Left renal pelvis (tissue), 4 donors: ENCODE measurements at places on chromosomes 16 and 17.

DNA sequence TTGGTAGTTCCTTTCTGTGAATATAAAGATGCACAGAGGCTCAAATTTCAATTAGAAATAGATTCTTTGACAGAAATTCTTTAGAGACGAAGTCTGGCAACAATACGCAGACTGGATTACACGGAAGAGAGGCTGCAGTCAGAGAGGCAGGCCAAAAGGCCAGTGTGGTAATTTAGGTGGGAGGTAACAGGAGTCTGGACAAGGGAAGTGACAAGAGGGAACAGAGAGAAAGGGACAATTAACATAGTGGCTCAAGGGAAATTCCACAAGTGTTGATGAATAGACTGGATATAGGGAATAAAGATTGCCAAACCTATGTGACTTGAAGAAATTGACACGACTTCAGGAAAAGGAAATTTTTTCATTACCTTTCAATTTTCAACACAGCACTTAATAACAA is 54.6 kb downstream of the STX8 start:
- DNase-seq, result no peak

DNA sequence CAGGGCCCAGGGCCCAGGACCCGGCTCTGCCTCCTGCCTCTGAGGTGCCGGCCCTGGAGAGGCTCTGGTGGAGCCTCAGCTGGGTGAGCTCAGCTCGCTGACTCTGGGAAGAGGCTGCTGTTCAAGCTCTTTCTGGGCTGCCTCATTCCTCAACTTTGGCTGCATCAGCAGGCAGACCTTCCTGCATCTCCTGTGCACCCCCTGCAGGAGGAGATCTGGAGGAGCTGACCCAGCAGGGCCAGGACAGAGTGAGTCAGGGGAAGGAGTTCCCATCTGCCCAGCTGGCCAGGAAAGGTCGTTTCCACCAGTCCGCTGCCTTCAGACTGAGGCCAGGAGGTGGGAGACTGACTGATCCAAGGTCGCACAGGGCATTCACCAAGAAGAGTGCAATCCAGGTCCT is 10.7 kb downstream of the CRHR1 start:
- DNase-seq, result no peak

GRCh38 chr17:55683550-55684315 is 38.9 kb downstream of the TMEM100 start:
- DNase-seq, result no peak

DNA sequence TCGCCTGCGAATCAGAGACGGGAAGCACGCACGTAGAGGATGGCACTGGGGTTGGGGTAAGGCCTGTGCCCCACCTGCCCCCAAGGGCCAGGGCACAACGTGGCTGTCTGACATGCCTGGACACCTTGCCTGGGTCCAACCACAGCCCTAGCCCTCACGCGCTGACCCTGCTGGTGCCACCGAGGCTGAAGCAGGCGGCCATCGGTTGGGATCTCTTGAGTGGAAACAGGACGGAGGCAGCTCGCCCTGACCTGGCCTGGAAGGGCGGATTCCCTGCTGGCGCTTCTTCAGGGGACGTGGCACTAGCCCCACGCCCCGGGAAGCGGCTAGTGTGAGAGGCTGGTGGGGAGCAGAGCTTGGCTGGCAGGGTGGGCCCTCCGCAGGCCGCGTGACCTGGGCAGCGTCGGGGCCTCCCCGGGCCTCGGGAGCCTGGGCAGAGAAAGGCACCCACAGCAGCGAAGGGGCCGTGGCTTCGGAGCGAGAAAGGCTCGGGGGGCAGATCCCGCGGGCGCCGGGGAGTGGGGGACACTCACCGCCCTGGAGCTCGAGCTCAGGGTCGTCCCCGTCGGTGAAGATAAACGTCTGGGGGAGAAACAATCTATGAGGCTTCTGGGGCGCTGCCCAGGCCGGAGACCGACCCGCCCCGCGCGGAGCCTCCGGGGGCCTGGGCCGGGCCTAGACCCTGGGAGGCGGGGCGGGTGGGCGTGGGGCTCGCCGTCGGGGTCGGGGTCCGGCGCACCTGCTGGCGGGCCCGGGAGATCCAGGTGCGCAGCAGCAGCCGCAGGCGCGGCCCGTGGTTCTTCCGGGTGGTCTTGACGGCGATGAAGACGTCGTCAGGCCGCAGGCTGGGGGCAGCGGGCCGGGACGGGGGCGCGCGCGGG is 610 bp downstream of the RFNG start:
- no peak for DNase-seq

- no peak for DNase-seq
Measured at GRCh38 chr16:86129541-86129940, 230.6 kb downstream of the IRF8 start.

GRCh38 chr16:89446136-89446974 is 44.0 kb downstream of the ANKRD11 start:
- no peak for DNase-seq

DNA sequence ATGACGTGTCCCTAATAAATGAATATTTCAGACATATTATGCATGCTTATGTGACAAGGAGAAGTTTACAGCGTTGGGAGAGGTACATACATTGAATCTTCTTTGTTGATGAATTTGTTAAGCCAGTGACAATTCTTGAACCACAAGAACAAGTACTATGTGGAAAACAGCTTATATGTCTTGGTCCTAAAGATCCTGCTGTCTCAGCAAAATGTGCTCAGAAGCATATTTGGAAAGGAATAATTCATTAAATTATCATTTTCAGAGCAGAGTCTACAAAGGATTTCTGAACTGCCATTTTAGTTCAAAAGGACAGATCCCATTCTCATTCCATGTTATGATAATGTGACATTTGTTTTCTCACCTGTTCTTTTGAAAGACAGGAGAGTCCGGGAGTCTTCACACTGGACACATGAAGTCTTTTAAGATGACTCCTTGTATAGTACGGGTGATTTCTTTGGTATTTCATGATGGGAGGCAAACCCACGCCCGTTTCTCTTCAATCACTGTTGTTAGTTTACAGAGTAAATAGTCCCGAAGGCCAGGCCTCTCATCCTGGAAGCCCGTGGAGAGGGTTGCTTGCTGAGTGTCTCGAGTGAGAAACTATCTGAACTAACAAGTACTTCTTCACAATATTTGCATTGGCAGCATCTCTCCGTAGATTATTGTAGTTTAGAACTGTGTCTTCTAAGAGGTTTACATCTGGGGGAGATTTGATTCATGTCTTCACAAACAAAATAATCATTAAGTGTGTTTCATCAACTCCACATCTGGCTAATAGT is 26.7 kb downstream of the VPS35L start:
- DNase-seq, result no peak

GRCh38 chr16:66553223-66553622 is 847 bp downstream of the CKLF start:
- DNase-seq, result no peak

DNA sequence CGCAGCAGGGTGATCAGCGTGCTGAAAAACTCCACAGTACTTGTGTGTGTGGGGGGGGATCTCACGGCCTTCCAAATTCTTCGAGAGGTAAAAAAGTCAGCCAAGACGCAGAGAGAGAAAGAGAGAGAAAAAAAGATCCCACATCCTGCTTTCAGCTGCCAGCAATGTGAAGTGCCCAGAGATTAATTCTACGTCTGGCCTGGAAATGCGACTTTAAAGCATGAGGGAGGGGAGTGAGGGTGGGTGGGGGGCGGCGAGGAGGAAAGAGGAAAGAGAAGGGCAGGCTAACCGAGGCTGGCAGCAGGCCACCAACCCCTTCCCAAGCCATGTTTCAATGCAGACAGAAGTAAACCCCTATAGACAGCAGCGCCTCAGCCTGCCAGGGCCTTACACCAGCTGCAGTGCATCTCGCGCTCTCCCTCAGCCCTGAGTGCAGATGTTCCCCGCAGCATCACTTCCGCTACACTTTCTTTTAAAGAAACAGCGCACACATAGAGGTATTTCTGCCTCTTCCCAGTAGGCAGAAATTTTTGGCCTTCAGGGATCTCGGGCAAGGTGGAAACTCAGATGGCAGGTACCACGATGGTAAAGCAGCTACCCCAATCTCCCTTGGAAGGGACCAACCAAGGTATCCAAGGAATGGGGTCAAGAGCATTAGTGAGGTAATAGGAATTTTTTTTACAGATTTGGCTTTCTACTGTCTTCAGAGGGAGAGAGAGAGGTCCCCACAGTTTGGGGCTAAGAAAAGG is 87.8 kb downstream of the SMG6 start:
- DNase-seq, result peak; percentile 70

DNA sequence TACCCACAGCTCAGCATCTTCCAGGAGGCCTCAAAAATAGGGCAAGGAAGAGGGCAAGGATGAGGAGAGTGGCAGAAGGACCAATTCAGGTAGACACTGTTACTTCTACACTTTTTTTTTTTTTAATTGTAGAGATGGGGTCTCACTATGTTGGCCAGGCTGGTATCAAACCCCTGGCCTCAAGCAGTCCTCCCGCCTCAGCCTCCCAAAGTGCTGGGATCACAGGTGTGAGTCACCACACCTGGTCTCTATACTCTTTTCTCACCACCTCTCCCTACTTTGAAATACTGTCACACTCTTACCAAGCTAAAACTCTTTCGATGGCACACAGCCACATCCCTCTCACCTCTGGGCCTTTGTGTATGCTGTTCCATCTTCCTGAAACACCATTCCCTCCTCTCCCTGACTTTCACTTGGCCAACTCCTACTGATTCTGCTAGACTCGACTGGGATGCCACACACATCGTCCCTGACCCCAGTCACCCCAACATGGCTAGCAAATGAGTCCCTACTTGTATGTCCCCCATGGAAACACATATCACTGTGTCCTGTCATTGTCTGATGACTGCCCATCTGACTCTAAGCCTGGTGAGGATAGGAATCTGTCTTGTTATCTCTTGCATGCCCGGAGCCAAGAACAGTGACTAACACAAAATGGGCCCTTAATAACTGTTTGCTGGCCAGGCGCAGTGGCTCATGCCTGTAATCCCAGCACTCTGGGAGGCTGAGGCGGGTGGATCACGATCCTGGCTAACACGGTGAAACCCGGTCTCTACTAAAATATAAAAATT is 7.2 kb upstream of the SLC43A2 start:
- no peak for DNase-seq

DNA sequence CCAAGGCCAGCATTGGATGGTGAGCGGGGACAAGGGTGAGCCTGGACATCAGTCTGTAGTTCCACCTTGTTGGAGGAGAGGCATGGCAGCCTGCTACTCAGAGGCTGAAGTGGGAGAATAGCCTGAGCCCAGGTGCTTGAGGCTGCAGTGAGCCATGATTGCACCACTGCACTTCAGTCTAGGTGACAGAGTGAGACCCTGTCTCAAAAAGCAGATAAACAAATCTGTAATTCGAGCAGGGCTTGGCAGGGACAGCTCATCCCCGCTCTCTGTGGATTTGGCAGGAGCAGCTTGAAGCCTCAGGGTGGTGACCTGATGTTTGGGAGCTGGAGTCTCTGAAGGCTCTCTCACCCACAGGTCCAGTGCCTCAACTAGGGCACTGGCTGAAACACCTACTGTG is 38.6 kb upstream of the ZCCHC14 start:
- no peak for DNase-seq

DNA sequence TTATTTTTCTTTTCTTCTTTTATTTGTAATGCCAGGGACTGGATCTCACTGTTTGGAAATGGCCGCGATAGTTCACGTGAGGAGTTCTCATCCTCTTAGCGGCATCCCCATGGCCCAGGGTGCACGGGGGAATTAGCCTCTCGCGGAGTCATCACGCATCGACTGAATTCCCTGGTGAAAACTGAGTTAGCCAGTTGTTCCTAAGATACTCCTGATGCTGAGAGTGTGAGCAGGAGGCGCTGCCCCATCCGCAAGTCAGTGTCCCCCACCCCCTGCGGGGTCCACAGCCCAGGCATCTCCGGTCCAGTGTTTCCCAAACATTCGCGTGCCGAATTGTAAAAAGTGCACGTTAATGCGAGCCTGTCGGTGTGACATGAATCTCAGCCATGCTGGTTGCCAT is 277.2 kb downstream of the CPPED1 start:
- DNase-seq, result no peak

GRCh38 chr17:7589204-7589868 is 558 bp downstream of the SOX15 start:
- DNase-seq, result peak; percentile 71

DNA sequence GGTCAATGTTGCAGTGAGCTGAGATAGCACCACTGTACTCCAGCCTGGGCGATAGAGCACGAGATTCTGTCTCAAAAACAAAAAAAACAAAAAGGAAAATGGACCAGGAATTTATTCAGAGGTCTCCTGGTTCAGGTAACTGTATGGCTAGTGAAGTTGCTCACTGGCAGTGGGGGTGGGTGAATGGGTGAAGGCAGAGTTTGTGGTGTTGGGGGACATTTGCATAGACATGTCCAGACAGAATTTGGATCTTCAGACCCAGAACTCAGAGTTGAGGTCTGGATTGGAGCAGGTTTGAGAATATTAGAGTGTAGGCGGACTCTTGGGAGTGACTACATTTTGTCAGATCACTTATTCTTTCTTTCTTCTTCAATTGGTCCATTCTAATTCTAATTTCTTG is 55.0 kb downstream of the SMPD3 start:
- no peak for DNase-seq

- no peak for DNase-seq
Measured at GRCh38 chr17:38352245-38353085, 821 bp downstream of the SOCS7 start.

- DNase-seq, result no peak
Measured at GRCh38 chr17:48734333-48735061, 5.9 kb upstream of the HOXB13 start.

- DNase-seq, result no peak
Measured at GRCh38 chr16:66649636-66650205, 45.2 kb downstream of the CMTM3 start.

DNA sequence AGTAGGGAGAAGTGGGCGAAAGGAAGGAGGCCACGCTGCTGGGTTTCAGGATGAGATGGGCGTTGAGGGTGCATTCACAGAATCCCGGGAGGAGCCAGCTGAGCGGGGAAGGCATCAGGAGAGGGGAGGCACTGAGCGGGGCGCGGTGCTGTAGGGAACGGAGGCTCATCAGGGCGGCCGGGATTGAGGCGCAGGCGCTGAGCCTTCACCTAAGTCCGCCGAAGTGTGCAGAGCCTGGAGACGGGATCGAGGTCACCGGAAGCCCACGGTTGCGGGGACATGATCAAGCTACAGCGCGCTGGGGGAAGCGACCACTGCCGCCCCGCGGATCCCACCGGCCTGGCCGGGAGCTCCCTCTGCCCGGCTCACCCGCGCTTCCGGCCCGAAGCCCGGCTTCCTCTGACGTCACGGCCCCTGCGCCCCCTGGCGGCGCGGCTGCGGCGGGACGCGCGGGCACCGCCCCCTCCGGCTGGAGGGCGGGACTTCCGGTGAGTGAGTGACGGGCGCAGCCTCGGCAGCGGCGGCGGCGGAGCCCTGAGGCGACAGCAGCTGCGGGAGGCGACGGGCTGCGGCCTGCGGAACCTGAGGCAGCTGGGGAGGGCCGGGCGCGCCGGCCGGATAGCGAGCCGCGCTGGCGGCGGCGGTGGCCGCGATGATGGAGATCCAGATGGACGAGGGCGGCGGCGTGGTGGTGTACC is at the start of gene MAPK8IP3:
TSS of gene MAPK8IP3 (plus strand) at position 508 of the 698 bp plus-strand sequence. CDS start at position 653, 145 bp downstream.
- peak; percentile 84 for DNase-seq

DNA sequence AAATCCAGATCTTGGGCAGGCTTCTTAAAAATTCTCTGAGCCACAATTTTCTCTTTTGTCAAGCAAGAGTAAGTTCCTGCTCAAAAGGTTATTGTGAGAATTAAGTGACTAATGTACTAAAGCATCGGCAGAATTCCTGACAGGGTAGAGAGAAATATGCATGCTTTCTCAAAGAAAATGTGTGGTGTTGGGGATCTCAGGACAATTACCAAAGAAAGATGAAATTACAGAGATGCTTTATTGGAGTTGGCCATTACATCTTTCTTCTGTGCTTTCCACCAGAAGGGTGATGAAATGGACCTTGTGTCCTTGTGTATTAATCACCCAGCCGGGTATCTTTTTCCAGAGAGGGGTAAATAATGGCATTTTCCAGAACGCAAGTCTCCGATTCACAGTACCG is 1.7 kb upstream of the USP43 start:
- DNase-seq, result no peak
